GM23248 (cell line): ENCODE measurements at places on chromosomes 13 and 19. TPM values are rescaled to one million over a fixed set of nuclear protein-coding genes. Genes with fewer than 3 reads are reported as not detected.

DNA sequence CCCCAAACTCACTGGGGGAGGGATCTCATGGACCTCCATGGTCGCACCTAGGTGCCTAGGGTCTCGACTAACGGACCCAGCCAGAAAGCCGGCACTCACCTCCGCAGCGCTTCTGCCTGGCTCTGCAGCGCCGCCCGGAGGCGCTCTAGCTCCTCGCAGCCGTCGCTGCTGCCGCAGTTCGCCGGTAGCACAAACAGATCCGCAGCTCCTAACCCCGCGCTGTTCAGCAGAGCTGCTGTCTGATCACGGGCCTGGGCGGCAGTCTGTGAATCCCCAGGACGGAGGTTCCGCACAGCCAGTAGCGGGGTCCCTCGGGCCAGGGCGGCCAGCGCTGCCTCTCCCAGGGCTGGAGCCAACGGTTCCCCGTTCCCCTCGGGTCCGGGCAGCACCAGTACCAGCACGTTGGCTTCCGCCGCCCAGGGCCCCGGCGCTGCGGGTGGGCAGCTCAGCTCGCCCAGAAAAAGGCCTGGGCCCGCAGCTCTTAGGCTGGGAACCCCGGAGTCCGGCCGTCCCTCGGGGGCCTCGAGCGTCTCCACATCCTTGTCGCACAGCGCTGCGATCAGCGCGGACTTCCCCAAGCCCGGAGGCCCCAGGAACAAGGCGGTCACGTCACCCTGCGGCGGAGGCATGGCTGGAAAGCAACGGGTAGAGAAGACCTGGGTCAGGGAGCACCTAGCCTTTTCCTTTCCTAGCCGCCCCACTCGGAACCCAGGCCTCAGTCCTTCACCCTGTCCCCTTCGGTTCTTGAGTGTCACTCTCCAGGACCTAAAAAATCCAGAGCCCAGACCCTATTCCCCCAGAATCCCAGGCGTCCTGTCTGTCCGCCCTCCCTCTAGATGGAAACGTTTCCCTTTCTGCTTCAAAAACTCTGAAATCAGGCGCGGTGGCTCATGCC, 977 bp downstream of the IRGQ start:
- peak; percentile 85 for DNase-seq

DNA sequence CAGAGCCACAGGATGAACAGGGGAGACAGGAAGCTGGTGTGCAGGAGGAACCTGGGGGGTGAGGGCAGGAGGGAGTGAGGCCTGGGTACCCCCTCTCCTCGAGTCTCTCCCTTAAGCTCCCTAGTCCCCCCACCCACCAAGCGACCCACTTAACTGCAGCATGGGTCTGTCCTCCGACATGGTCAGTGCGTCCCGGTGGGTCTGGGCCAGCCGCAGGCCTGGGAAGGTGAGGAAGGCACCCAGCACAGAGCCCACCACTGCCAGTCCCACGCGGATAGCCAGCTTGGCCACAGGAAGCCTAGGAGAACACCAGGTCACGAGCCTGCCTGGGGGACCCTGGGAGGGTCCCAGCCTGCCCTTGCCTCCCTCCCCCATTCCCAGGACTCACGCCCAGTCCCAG, 16.9 kb downstream of the TMEM161A start:
- DNase-seq, result no peak

DNA sequence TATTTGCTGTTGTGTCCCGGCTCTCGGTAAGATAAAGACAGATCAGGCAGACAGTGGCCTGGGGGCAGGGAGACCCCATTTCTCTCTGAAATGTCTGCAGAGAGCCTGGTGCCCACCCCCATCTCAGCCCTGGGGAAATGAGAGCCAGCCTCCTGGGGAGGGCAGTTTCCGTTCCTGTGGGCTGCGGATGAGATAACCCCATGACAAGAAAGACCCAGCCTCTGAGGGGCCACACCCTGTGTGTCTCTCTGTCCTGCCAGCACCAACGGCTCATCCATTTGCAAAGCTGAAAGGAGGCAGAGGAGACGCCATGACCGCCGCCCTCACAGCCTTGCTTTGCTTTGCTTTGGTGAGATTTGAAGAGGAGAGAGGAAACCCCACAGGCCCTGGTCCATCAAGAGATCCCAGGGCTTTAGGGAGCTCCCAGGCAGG, 28.1 kb upstream of the KIR3DL3 start:
- no peak for DNase-seq

- DNase-seq, result peak; percentile 54
Observed at GRCh38 chr13:110560601-110561343, 750 bp downstream of the RAB20 start.

- peak; percentile 43 for DNase-seq
Observed at GRCh38 chr13:113647351-113648215, 10.4 kb downstream of the ATP4B start.

The COX6B1 gene
- 328 and 423 TPM in 2 replicates for total RNA-seq
